Left renal cortex interstitium (tissue), 4 donors: ENCODE measurements at places on chromosomes 6 and 20.
A peak's percentile ranks its signal among the peaks of the same experiment; 100 is the strongest.

GRCh38 chr6:149907317-149907716 is 9.4 kb upstream of the RAET1E start:
- no peak for DNase-seq

DNA sequence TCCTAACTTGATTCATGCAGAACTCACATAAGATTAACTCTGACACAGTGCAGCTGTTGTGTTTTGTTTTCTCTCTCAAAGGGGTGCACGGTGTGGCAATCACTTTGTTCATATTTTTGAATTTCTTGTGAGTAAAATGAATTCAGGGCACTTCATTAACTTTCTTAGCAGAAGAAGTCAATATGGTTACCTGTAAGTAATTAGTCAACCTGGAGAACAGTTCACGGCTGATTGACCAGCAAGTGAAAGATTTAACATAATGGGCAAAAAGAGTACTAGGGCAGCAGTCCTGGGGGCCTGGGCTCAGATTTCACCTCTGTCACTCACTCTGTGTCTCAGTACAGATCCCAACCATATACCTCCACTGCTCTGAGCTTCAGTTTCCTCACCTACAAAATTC is 102.4 kb upstream of the SPTLC3 start:
- DNase-seq, result no peak

DNA sequence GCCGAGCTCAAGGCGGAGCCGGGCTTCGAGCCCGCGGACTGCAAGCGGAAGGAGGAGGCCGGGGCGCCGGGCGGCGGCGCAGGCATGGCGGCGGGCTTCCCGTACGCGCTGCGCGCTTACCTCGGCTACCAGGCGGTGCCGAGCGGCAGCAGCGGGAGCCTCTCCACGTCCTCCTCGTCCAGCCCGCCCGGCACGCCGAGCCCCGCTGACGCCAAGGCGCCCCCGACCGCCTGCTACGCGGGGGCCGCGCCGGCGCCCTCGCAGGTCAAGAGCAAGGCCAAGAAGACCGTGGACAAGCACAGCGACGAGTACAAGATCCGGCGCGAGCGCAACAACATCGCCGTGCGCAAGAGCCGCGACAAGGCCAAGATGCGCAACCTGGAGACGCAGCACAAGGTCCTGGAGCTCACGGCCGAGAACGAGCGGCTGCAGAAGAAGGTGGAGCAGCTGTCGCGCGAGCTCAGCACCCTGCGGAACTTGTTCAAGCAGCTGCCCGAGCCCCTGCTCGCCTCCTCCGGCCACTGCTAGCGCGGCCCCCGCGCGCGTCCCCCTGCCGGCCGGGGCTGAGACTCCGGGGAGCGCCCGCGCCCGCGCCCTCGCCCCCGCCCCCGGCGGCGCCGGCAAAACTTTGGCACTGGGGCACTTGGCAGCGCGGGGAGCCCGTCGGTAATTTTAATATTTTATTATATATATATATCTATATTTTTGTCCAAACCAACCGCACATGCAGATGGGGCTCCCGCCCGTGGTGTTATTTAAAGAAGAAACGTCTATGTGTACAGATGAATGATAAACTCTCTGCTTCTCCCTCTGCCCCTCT is 1.1 kb downstream of the CEBPB start:
- DNase-seq, result no peak

DNA sequence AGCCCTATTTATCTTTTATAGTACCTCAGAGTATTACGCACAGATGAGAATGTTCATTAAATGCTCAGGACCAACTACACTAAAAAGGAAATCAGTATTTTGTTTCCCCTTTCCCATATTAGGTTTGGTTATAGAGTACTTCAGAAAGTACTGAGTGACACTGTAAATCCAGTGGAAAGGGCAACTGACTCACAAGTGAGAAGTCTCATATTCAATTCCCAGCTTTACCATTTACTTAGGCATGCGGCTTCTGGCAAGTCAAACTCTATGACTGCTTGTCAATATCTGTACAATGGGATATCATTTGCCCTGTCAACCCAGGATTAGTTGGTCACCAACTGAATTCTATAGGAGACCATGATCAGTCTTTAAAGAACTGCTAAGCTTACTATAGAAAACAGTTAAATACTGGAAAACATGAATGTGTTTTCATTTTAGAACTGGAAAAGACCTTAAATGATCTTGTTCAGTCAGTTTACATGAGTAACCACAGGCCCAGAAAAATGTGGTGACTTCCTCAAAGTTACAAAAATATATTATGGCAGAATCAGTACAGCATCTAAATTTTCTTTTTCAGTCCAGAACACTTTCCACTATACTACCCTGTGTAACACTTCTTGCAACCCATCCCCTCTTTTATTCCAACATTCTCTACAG is 3.6 kb downstream of the MAP3K7 start:
- DNase-seq, result no peak

DNA sequence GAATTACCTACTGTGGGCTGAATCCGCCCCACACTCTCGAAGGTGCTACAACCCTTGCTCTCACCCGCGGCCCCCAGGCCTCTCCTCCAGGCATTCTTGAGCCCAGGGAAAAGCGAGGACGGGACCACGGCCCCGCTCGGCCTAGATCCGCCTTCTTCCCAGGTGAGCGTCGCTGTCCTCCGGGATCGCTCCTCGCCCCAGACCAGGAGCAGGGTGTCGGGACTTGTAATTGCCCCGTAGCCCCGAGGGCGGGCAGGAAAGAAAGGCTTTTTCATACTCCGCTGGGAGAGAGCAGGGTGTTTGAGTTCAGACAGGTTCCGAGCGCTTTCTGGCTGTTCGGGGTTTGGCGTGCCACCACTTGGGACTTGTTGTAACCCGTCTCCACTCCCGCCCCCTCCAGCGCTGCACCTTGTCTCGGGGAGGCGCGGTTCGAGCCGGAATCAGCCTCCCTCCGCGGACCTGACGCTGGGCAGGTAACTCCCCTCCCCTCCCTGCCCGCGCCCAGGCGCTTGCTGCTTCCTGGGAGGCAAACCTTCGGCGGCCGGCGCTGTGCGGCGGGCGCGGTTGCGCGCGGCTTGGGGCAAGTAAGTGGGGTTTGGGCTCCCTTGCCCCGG is at the start of gene FAM83B:
Gene FAM83B (plus strand): TSS at position 529 of the 614 bp plus-strand sequence. CDS start 23,476 bp downstream, outside the sequence.
- DNase-seq, result peak; percentile 26

DNA sequence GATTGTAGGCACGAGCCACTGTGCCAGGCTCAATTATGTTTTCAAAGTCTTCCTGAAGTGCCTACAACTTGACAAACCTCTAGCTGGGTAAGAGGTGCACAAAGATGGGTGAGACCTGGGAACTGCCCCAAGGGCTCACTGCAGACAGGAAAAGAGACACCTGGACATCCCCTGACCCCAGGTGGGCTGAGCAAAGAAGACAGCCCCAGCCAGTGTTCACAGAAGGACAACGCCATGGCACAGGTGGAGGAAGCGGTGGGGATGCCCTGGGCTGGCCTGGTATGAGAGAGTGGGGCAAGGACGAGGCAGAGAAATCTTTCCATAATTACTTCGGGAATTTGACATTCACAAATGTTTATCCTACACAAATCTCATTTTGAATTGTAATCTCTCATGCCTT is 278.9 kb downstream of the SMOC2 start:
- DNase-seq, result no peak

- DNase-seq, result no peak
These were observed 71.0 kb upstream of the CD83 start for GRCh38 chr6:14046476-14047068.

DNA sequence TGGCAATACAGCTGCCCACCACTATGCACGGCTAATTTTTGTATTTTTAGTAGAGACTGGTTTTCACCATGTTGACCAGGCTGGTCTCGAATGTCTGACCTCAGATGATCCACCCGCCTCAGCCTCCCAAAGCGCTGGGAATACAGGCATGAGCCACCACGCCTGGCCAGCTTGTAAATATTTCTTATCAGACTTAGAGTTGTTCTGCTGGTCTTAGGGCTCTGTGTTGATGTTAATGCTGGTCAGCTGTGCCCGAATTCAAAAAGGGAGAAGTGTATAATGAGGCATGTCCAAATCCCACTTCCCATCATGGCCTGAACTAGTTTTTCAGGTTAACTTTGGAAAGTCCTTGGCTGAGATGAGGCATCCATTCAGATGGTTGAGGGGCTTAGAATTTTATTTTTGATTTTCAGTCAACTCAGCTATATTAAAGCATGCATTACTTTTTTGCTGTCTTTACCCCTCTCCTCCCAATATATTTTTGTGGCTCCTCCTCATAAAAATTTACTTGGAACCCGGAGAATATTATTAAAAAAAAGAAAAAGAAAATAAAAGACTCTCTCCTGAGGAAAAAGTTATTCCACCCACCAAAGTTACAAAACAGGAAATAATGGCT is 47.7 kb downstream of the ADAT2 start:
- DNase-seq, result no peak

- DNase-seq, result no peak
These were observed 355 bp upstream of the BMP2 start for GRCh38 chr20:6767126-6767535.

GRCh38 chr20:31968291-31969126 is 558 bp downstream of the XKR7 start:
- peak; percentile 80 for DNase-seq

DNA sequence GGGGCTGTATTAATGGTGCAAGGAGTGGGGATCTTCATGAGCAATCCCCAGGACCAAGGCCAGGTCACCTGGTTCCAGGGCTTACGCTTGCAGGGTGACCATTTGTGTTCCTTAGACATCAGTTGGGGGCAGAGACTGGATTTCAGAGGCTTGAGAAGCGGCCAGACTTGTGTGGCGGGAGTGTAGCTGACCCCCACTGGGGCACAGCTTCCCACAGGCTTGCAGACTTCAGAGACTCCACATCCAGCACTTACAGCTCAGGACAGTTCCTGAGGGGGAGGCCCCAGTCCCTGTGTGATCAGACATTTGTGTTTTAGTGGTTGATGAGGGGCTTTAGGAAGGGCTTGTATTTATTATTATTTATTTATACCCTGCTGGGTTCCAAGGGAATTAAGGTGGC is 15.3 kb downstream of the TJAP1 start:
- DNase-seq, result no peak

DNA sequence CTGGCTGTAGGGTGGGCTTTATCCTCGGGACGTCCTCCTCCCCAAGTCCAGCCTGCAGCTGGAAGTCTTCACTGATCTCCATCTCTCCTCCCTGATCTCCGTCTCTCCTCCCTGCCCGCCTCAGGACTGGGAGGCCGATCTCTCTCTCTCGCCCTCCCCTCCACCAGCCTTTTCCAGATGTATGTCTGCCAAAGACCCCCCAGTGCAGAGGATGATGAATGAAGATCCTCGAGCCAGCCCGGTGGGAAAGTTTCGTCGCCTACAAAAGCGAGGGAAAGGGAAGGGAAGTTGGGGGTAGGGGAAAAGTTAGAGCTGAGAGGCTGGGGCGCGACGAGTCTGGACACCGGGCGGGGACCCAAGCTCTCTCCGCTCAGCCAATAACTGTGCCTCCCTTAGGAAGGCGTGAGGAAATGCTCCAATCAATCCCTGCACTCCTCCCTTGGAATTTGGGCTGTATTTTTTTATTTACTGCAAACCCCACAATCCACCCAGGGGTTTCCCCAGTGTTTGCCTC is 595 bp upstream of the SRF start:
- DNase-seq, result no peak

DNA sequence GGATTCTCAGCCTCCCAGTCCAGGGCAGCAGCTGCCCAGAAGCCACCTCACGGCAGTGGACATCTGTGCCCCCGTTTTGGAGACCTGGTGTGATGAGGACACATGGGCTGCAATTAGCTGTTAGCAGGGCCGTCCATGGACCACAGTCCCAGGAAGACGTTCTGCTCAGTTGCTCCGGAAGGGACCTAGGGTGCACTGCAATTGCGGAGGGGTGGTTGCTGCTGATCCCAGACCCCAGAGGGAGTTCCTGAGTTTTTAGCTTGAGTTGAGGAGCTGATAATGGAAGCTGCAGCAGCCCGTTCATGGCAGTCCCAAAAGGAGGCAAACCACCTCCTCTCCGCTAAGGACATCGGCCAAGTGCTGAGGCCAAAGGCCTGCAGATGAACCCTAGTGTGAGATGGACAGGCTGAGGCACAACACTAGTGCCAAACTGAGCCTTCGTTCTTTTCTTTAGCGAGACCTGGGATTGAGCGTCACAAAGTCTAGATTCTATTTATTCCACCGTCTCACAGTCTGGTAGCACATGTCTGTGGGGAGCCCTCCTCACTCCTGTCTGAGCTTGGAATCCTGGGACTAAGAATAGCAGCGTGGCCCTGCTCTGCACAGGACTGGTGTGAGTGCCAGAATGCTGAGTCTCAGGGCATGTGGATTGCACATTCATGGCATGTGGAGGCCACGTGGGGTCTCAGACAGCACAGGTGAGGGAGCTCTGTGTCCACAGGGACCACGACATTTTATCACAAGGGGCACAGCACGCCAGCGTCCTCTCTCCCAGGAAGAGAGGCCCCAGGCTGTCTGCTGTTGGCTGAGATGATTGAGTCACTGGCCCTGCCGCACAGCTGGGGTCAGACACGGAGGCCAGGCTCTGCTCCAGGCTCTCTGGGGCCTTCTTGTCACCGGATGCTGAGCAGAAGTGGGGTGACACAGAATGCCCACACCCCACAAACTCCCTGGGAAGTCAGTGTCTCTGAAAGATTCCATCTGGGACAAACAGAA is 113.4 kb downstream of the PSMB1 start:
- DNase-seq, result no peak

- peak; percentile 73 for DNase-seq
These were observed 517.0 kb upstream of the NRSN1 start for GRCh38 chr6:23608931-23609435.

DNA sequence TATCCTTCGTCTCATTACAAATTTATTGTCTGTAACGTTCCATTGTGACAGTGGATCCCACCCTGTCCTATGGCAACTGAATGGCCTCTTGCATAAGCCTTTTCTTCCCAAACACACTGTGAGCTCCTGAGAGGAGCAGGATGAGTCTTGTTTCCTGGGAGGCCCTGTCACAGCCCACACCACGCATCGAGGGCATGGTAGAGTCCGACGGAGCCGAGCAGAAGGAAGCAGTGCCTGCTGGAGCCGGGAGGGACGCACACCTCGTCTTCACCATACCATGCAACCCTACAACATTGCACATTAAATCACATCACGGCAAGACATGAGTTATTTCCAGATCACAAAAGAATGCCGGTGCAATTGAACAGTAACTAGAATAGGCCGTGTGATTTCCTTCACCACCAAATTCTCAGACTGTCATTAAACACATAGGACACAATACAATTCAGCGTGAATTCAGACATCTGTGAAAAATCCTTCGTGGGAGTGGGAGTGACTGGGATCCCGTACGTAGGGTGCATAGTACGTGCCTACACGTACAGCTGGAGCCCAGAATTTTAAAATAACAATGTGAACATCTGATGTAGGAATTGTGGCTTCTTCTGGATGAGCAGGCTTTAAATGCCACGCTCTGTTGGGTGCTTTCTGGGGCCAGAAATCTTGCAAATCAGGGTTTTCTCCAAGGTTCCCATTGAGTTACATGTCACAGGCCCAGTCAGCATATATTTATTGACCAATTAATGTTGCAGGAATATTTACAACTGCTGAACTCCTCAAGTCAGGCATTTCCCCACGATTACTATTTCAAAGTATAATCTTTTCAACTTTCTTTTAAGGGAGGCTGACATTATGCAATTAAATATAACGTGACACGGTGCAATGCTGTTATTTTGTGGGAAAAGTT is 201.8 kb downstream of the TTLL2 start:
- no peak for DNase-seq
